ENCODE measurements at places on chromosomes 7 and 10.

DNA sequence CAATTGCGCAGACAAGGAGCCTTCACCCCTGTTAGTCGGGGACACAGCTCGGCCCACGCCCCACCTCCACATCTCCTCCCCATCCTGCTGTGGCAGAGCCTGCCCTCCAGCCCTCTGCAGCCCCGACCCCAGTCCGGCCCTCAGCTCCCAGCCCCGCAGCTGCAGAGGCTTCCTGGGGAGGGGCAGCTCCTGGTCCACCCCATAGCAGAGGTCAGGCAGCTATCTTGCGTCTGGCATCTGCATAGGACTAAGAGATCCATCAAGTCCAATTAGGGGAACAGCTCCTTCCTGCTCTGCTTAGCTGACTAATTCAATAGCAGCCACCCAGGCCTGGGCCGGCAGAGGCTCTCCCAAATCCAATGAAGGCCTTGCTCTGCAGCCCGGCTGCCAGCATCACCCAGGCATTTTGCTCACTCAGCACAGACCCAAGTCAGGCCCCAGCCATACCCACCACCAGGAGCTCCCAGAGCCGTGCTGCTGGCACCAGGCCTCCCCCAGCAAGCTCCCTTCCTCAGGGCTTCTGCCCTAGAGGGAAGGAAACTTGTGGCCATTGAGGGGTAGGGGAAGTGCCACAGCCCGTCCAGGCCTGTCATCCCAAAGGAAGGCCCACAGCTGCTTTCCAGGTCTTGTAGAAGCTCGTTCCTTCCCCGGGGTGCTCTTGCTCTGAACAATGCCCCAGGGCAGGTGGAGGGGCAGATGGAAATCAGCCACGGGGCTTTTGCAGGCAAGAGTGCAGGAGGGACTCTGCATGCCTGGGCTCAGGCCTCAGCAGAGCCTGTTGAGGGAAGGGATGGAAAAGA lies 106.2 kb upstream of the RET start:
- DNase-seq, result no peak

DNA sequence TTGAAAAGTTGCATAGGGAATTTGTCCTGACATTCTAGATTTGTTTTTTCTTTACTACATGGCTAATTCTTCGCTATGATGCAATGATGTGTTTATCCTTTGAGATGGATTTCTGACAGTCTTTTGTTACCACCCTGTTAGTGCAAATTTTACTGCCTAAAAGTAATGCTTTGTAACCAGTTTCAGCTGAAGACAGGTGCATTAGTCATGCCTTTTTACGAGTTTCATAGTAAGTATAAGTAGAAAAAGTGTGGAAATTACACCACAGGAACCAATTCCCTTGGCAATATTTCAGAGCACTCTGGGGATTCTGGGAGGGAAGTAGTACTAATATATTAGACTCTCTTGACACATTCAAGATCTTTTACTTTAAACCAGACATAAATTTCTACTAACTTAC lies 257.8 kb upstream of the DKK1 start:
- DNase-seq, result no peak

DNA sequence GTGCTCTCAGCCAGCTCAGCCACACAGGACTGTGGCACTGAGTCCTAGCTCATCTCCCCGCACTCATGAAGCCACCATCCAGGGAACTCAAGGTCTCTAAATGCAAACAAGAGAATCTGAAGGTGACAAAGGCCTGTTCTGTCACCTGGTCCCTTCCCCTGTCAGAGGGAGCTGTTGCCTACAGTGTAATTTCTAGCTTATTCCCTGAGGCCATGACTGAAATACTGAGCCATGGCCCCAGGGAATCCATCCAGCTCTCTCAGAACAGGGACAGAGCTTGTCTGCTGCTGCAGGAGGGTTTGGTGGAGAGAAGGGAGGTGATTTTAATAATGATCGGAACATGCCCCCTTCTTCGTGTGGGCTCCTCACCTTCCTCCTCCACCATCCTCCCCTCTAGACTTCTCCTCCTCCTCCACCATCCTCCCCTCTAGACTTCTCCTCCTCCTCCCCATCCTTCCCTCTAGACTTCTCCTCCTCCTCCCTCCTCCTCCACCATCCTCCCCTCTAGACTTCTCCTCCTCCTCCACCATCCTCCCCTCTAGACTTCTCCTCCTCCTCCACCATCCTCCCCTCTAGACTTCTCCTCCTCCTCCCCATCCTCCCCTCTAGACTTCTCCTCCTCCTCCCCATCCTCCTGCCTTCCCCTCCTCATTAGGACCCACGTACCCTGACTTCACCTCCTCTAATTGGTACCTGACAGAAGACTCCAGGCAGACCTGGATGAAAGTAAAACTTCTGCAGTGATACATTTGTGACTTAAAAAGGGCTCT lies 338.0 kb upstream of the MKI67 start:
- DNase-seq, result no peak

GRCh38 chr10:7609556-7609955 lies 57.2 kb downstream of the ITIH5 start:
- no peak for DNase-seq

All from stimulated activated CD8-positive, alpha-beta memory T cell treated with anti-CD3 and anti-CD28 coated beads, Interleukin-12 subunit alpha, Interleukin-12 subunit beta, amount 100 ng/mL, for 1 hour (primary cell).